ENCODE measurements at places on chromosomes 11 and 22.
A peak's percentile ranks its signal among the peaks of the same experiment; 100 is the strongest.

DNA sequence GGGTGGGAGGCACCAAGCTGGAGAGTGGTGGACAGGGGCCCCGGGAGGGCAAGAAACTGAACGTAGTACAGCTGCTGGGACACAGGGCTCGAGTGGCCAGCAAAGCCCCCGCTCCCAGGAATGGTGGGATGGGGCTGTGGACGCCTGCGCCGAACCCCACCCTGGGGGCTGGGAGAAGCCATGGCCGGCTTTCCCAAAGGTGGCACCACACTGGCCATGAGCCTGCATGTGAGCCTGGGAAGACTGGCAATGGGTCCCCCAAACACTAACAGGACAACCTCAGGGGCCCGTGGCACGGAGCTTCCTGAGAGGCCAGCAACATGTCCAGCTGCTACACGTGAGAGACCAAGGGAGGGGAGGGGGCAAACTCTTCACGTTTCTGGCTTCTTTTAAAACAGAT lies 4.0 kb downstream of the ALG12 start:
- peaks cover 18% of the 10 kb centered on the region for H3K36me3 ChIP-seq
- no peak overlapping the region for H3K4me3 ChIP-seq
- peaks cover 13% of the 10 kb centered on the region for H3K4me1 ChIP-seq

GRCh38 chr22:32031466-32031865 lies 11.6 kb upstream of the SLC5A1 start:
- peaks cover 4% of the 10 kb centered on the region for H3K27me3 ChIP-seq
- H3K36me3 ChIP-seq = no peaks in the 10 kb centered on the region
- H3K27ac ChIP-seq = no peak overlapping the region
- H3K4me3 ChIP-seq = no peak overlapping the region

- no peaks in the 10 kb centered on the region for H3K4me1 ChIP-seq
- no peak for DNase-seq
- no peak overlapping the region for H3K4me3 ChIP-seq
Measured at GRCh38 chr11:71076525-71077304, 175.7 kb downstream of the SHANK2 start.

- no peak for DNase-seq
- no peaks in the 10 kb centered on the region for H3K4me1 ChIP-seq
- H3K27ac ChIP-seq = no peak overlapping the region
- H3K4me3 ChIP-seq = no peak overlapping the region
- no peaks in the 10 kb centered on the region for H3K36me3 ChIP-seq
Measured at GRCh38 chr11:31141789-31142188, 227.8 kb downstream of the DCDC1 start.

DNA sequence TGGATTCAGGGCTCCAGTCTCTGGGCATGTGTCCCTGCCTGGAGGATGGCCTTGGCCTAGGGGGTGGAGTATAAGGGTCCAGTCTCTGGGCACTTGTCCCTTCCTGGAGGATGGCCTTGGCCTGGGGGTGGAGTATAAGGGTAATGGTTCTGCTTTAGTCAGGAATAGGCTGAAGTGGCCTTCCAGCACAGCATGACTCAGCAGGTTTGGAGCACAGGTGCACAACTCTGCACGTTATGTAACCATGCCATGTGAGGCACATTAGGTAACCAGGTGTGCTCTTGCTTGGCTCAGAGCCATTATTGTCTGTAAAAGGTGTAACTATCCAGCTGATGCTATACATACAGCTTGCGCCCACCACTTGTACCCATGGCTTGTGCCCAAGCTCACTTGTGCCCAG lies 48.4 kb upstream of the POLD3 start:
- peaks cover 6% of the 10 kb centered on the region for H3K27me3 ChIP-seq
- H3K27ac ChIP-seq = no peak overlapping the region
- no peak for DNase-seq
- H3K4me3 ChIP-seq = no peak overlapping the region
- no peaks in the 10 kb centered on the region for H3K4me1 ChIP-seq

- H3K36me3 ChIP-seq = peaks cover 45% of the 10 kb centered on the region
- H3K4me1 ChIP-seq = peaks cover 51% of the 10 kb centered on the region
- no peaks in the 10 kb centered on the region for H3K27me3 ChIP-seq
- no peak for DNase-seq
- H3K4me3 ChIP-seq = no peak overlapping the region
- no peak overlapping the region for H3K27ac ChIP-seq
Measured at GRCh38 chr11:581752-582151, 5.5 kb downstream of the PHRF1 start.

DNA sequence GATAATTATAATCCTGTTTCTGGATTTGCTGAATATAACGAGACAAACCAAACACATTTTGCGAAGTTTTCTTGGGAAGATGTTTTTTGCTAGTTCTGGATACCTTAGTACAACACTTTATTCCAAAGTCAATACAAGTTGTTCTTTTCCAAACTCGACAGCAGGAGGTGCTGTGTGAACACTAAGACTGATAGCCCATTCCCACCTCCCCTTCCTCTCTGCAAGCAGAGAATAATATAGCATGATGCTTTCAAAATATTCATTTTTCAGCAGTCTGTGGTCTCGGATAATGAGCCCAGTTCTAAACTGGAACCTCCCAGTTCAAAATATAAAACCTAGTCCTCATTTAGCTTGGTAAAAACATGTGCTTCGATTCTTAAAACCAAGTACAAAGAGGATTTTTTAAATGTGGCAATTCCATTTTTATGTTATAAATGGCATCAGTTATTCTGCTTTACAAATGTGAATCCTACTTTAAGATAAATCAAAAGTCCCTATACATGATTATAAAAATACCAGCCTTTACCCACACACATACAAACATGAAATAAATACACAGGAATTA lies 129.1 kb downstream of the DCDC1 start:
- no peak overlapping the region for H3K4me3 ChIP-seq
- no peaks in the 10 kb centered on the region for H3K36me3 ChIP-seq
- DNase-seq = peak; percentile 25
- peaks cover 4% of the 10 kb centered on the region for H3K27me3 ChIP-seq

- no peak for DNase-seq
- peak overlapping the region; percentile 67 for H3K4me3 ChIP-seq
- peaks cover 56% of the 10 kb centered on the region for H3K4me1 ChIP-seq
- H3K27ac ChIP-seq = peak overlapping the region; percentile 93
- H3K36me3 ChIP-seq = peaks cover 23% of the 10 kb centered on the region
- H3K27me3 ChIP-seq = no peaks in the 10 kb centered on the region
Measured at GRCh38 chr11:48109046-48109666, 107.5 kb upstream of the OR4B1 start.

- no peaks in the 10 kb centered on the region for H3K4me1 ChIP-seq
- H3K27me3 ChIP-seq = no peaks in the 10 kb centered on the region
- no peak overlapping the region for H3K27ac ChIP-seq
- H3K4me3 ChIP-seq = no peak overlapping the region
- no peaks in the 10 kb centered on the region for H3K36me3 ChIP-seq
- DNase-seq = no peak
Measured at GRCh38 chr22:48737461-48738203, 1090.0 kb downstream of the BRD1 start.

- no peak overlapping the region for H3K4me3 ChIP-seq
- peaks cover 18% of the 10 kb centered on the region for H3K4me1 ChIP-seq
- DNase-seq = no peak
- H3K27me3 ChIP-seq = peaks cover 20% of the 10 kb centered on the region
Measured at GRCh38 chr11:44733877-44734276, 7.1 kb downstream of the TSPAN18 start.

DNA sequence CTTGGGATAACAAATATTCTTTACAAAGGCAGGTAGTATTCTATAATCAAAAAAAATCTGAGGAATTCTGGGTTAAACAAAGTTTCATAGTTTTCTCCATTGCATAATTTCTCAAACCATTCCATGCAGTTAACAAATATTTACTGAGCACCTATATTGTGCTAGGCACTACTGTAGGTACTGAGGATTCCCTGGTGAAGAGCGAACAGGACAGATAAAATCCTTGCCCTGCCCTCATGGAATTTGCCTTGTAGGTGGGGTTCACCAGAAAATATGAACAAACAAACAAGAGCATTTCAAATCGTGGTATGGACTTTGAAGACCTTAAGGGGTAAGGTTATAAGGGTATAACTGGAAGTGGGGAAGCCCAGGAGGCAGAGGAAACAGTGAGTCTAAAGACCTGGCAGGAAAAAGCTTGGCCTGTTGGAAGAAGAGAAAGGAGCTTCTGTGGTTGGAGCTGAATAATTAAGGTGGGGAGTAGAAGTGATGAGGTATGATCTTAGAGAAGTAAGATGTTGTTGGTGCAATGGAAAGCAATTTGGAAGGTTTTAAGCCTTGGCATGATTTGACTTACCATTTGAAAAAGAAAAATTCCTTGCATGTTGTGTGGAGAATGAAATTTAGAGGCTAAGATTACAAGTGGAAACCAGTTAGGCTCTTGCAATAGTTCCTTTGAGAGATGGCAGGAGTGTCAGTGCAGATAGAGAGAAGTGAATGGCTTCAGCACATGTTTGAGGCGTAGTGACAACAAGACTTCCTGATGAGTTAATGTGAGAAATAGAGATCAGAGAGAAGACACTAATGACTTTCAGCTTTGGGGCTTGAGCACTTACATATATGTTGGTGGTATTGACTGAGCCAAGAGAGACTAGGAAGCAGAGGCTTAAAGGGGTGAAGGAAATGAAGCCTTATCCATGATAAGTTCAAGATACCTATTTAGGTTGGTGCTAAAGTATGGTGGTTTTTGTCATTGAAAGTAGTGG lies 55.7 kb upstream of the PICALM start:
- peaks cover 2% of the 10 kb centered on the region for H3K27me3 ChIP-seq
- peaks cover 1% of the 10 kb centered on the region for H3K36me3 ChIP-seq
- H3K27ac ChIP-seq = no peak overlapping the region
- no peak overlapping the region for H3K4me3 ChIP-seq

DNA sequence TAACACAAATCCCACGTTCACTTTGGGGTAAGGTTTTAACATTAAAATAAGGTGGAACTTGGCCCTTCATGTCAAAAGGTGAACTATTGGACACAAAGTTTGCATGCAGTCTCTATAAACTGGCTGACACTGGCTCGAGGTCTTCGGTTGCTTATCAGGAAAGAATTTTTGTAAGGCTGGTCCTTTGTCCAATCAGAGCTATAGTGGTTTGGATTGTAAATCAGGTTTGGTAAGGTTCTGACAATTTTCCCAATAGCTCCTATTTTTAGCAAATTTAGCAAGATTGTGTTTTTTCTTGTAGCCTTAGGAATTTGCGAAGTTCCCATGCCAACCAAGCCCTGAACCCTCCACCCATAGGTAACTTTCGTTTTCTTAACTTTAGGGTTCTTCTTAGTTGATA lies 17.6 kb upstream of the MED17 start:
- H3K4me1 ChIP-seq = no peaks in the 10 kb centered on the region
- peaks cover 14% of the 10 kb centered on the region for H3K36me3 ChIP-seq
- no peak overlapping the region for H3K27ac ChIP-seq
- no peak for DNase-seq
- no peak overlapping the region for H3K4me3 ChIP-seq

- no peaks in the 10 kb centered on the region for H3K27me3 ChIP-seq
- no peak overlapping the region for H3K27ac ChIP-seq
- H3K4me1 ChIP-seq = no peaks in the 10 kb centered on the region
- H3K36me3 ChIP-seq = no peaks in the 10 kb centered on the region
Measured at GRCh38 chr22:34111210-34111824, 191.0 kb upstream of the LARGE1 start.

DNA sequence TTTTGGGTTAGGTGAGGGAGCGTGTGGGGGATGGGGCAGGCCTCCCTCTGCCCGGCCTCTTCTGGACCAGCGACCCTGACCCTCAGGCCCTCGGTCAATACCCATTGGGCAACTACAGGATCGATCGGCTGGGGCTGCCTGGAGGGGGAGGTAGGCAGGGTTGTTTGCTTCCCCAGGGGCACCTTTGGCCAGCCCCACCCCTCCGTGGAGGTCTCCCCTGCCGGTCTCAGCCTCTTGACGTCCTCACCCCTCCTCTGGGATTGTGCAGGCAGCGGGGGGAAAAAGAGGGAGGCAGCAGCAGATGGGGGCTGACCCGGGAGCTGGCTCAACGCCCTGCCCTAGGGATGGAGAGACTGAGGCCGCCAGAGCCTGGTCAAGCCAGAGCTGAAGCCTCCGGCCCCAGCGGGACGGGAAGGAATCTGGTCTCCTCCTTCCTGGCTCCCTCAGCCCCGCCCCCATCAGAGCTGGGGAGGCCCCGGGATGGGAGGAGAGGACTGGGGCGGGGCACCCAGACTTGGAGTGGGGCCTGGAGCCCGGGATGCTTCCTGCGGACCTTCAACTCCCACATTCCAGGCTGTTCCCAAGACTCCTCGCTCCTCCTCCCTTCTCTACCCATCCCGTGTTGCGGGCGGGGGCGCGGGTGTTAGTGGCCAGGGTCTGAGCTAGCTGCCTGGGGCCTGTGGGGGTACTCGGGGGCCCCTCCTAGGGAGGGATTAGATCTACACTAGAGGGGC lies 14.4 kb upstream of the CDC42EP1 start:
- no peak for DNase-seq
- H3K36me3 ChIP-seq = no peaks in the 10 kb centered on the region
- H3K4me3 ChIP-seq = no peak overlapping the region
- H3K27ac ChIP-seq = no peak overlapping the region
- H3K4me1 ChIP-seq = peaks cover 26% of the 10 kb centered on the region

- peaks cover 17% of the 10 kb centered on the region for H3K36me3 ChIP-seq
- H3K4me3 ChIP-seq = no peak overlapping the region
- peaks cover 15% of the 10 kb centered on the region for H3K4me1 ChIP-seq
- H3K27ac ChIP-seq = no peak overlapping the region
Measured at GRCh38 chr11:68374531-68374930, 62.1 kb downstream of the LRP5 start.

DNA sequence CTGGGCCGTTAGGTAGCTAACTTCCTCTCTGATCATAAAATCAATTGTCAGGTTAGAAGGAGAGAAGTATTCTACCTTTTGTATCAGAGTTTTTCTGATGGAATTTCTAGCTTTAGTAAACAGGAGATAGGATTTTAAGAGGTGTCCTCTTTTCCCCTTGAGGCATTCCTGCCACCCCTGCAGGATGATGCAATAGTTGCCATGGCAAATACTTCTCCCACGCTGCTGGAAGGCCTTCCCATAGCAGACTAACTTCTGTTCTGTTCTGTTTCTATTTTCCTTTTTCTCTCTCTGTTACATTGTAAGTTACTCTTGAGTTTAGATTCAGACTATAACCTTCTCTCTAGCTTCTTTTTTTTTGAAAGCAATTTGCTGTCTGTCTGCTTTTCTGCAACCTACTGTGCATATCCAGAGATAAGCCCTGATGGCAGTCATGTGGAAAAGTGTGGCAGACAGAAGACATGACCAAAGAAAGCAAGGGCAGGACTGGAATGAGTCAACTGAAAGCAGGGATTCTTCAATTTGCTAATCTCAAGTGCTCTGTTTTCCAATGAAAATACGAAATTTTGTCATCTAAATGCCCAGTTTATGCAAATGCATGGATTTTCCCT lies 679.1 kb downstream of the DLG2 start:
- H3K27ac ChIP-seq = no peak overlapping the region
- H3K4me1 ChIP-seq = no peaks in the 10 kb centered on the region
- no peaks in the 10 kb centered on the region for H3K27me3 ChIP-seq

- DNase-seq = no peak
- no peaks in the 10 kb centered on the region for H3K4me1 ChIP-seq
- H3K36me3 ChIP-seq = no peaks in the 10 kb centered on the region
- H3K4me3 ChIP-seq = no peak overlapping the region
- H3K27ac ChIP-seq = no peak overlapping the region
Measured at GRCh38 chr11:114653148-114653547, 25.2 kb upstream of the NXPE2 start.

Data from activated CD8-positive, alpha-beta T cell treated with anti-CD3 and anti-CD28 coated beads, Interleukin-2, amount 10 ng/mL, durations not matched to agents 7 days and 5 days (primary cell).